ENCODE measurements at places on chromosomes 12 and 14. TPM values are rescaled to one million over a fixed set of nuclear protein-coding genes. Genes with fewer than 3 reads are reported as not detected.
A peak's percentile ranks its signal among the peaks of the same experiment; 100 is the strongest.

DNA sequence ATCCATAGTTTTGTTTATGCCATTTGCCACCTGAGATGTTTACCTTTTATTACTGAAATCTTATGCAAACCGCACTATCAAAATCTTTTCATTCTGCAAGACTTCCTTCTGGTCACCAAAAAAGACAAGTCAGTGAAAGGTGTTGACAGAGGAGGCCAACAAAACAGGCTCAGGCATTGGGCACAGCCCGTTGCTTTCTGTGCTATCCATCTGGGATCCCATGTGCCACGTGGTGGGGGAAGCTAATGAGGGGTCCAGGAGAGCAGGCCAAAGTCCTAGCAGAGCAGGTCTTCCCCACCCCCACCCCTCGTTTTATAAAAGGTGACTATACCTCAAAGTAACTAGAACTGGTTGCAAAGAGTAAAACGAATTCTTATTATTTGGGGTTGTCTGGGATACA is 1.2 kb downstream of the ALDH1L2 start:
- H3K4me3 ChIP-seq = no peak overlapping the region
- no peaks in the 10 kb centered on the region for H3K36me3 ChIP-seq
- peaks cover 43% of the 10 kb centered on the region for H3K27me3 ChIP-seq
- no peak overlapping the region for H3K27ac ChIP-seq

SERPINA12 gene
- not detected for total RNA-seq

- H3K36me3 ChIP-seq = no peaks in the 10 kb centered on the region
- no peak overlapping the region for H3K27ac ChIP-seq
- no peaks in the 10 kb centered on the region for H3K27me3 ChIP-seq
- no peaks in the 10 kb centered on the region for H3K4me1 ChIP-seq
- no peak for DNase-seq
- no peak overlapping the region for H3K4me3 ChIP-seq
Measured at GRCh38 chr12:28340261-28341045, 150.2 kb downstream of the CCDC91 start.

- H3K27me3 ChIP-seq = no peaks in the 10 kb centered on the region
- no peak overlapping the region for H3K4me3 ChIP-seq
- peak; percentile 26 for DNase-seq
Measured at GRCh38 chr12:102879144-102879763, 37.8 kb downstream of the PAH start.

- no peak overlapping the region for H3K27ac ChIP-seq
- peaks cover 14% of the 10 kb centered on the region for H3K4me1 ChIP-seq
- no peak overlapping the region for H3K4me3 ChIP-seq
- no peak for DNase-seq
Measured at GRCh38 chr12:62599854-62600437, 133.3 kb downstream of the MON2 start.

Measured in activated CD4-positive, alpha-beta memory T cell treated with anti-CD3 and anti-CD28 coated beads, Interleukin-2, amount 10 ng/mL, durations not matched to agents 7 days and 5 days (primary cell).